ENCODE measurements at places on chromosomes 5 and 9.
A peak's percentile ranks its signal among the peaks of the same experiment; 100 is the strongest.

GRCh38 chr5:116469631-116470030, 105.0 kb downstream of the SEMA6A start:
- no peak for DNase-seq

DNA sequence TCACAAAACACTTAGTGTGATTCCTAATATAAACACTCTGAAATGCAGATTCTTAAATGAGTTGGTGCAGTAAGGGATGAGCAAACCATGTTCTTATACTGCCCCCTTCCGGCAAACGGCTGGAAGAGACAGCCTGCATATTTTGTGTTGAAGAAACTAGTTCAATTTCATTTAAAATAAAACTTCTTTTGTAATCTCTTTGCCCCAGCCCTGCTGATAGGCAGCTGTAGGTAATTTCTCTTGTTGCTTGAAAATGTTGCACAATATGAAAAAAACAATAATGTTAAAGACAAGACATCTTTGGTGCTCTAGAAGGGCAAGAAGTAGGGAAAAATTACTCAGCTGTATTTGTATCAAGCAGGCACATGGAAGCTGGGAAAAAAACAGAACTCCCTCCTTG, 89.7 kb upstream of the CCNG1 start:
- DNase-seq, result peak; percentile 40

DNA sequence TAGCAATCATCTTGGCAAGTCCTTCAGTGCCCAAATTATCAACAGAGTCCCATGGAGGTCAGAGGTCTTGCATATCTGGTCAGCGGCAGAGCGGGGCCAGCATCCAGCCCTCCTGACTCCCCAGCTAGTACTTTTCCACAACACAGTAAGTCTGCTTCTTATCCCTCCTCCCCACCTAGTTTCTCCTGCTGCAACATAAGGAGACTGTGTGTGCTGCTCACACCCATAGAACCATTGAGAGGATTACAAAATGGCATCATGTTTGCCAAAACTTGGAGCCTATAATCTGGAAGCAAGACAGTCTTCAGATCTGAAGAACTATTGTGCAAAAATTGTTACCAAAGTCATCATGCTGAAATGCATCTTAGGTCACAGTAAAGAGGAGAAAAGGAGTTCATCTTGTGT, 125.8 kb upstream of the ZNF366 start:
- peak; percentile 85 for DNase-seq

DNA sequence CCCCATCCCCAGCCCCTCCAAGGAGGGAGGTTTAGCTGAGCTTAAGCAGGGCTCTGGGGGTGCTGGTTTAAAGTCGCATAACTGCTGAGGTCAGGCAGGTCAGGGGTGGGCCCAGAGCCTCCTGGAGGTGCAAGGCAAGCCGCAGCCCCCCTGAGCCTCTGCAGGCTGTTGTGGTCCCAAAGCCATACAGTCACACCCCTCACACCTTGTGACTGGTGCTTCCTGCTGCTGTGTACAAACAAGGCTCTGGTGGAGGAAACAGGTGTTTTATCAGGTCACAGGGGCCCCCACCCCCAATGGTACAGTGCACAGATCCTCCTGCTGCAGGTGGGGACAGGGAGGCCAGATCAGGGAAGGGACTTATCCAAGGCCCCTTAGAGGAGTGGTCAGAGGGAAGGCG, 8.0 kb downstream of the TCF7 start:
- DNase-seq, result no peak

DNA sequence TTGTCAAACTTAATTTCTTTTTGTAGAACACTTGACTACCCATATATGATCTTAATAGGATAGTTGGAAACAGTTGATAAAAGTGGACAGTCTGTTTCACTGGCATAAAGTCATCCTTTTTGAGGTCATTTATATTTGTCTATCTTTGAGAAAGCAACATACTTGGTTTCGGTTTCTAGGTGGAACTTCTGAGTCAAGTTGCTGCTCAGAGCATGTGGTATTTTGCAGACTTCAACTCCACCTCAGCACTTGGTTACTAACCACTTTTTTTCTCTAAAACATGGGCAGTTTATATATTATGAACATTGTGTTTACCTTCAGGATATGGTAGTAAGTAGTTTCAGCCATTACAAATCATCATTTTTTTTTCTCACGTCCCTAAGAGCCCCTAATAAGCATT, 1749.0 kb upstream of the C9orf72 start:
- DNase-seq, result no peak

DNA sequence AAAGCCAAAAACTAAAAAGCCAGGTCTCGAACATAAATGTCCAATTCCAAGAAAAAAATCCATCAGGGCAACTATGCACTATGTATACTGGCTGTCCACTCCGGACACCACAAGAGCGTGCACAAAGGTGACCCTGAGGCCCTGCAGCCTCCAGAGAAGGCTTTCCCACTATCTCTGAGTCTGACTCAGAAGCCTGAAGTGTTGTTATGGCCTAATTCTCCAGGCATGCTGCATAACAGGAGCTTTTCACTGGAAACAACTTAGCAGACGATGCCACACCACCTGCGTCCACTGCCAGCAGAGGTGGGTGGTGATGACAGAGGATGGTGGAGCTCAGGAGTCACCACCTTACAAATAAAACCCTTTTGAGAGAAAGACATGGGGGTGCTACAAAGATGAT, 63.7 kb downstream of the HABP4 start:
- DNase-seq, result peak; percentile 29

GRCh38 chr9:33129886-33130881, 37.0 kb downstream of the B4GALT1 start:
- DNase-seq, result no peak

DNA sequence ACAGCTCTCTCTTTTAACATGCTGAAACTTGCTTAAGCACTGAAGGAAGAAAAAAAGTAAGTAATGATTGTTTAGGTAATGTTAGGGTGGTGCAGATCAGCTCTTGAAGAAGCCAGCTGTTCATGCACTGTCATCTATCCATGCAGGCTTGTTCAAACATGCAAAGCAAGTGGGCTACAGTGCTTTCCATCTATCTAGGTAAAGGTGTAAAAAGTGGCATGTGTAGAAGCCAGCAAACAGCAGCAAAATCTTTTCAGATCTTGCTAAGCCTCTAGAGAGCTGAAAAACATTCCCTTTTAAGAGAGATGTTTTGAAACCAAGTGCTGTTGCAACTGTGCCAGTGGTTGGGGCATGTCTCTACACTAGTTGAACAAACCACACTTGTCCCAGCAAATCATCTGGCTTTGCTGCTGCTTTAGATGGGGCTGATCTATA, 214.4 kb downstream of the EFNA5 start:
- DNase-seq, result peak; percentile 30
